HL-60 (cell line): ENCODE measurements at places on chromosomes 12 and 14.

DNA sequence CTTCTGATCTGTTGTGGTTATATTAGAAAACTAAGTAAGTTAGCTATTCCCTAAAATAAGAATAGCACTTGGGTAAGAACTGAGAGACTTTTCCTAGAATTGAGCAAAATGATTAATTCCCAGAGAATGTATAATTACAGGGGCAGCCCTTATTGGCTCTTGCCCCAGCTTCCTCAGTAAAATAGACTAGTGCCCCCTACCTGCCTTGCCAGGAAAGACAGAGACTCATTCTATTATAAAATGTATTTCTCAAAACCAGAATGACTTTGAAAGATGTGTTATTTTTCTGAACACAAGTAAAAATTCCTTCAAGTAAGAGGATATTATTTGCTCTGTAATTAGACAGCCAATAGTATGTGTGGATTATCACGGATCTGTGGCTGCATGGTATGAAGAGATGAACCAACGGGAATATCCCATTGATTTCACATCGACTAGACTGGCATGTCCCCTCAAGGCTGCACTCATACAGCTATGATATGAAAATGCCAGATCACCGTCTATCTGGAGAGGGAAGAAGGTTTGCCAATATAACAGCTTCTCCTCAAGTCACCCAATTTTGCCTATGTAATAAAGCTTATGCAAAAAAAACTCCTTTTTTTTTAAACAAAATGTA lies 7.4 kb upstream of the GLRX5 start:
- no peak for DNase-seq

- no peak for DNase-seq
These were observed 76.7 kb downstream of the GALNT8 start for GRCh38 chr12:4796694-4797482.

GRCh38 chr12:105449431-105449830 lies 118.9 kb downstream of the C12orf75 start:
- no peak for DNase-seq

DNA sequence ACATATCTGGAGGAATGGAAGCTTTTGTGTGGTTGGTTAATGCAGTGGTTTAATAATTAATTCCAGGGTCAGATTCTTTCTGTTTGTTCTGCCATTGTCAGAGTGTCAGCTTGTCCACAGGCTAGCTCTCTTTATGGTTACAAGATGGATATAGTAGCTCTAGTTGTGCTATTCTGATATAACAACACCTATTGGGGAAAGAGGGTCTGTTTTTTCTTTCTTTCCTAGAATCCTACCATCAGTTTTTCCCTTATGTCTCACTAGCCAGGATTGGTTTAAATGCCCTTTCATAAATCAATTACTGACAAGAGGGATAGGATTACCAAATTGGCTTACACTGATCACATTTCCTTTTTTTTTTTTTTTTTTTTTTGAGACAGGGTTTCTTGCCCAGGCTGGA lies 27.8 kb downstream of the CNOT2 start:
- no peak for DNase-seq

- no peak for DNase-seq
These were observed 79.6 kb downstream of the EXOC5 start for GRCh38 chr14:57189070-57189469.

GRCh38 chr14:96194657-96195431 lies 9.8 kb upstream of the BDKRB2 start:
- DNase-seq, result no peak

GRCh38 chr14:54472315-54472714 lies 16.5 kb downstream of the GMFB start:
- DNase-seq, result no peak

- no peak for DNase-seq
These were observed 19.5 kb upstream of the GAS2L3 start for GRCh38 chr12:100553936-100554335.

GRCh38 chr14:75871181-75871880 lies 110.5 kb downstream of the TGFB3 start:
- DNase-seq, result no peak

GRCh38 chr12:68853396-68854077 lies 45.6 kb downstream of the MDM2 start:
- no peak for DNase-seq

- DNase-seq, result peak; percentile 31
These were observed 55.6 kb downstream of the GTF2A1 start for GRCh38 chr14:81165188-81165587.

- DNase-seq, result peak; percentile 39
These were observed 30.5 kb upstream of the SLC15A5 start for GRCh38 chr12:16307856-16308475.

DNA sequence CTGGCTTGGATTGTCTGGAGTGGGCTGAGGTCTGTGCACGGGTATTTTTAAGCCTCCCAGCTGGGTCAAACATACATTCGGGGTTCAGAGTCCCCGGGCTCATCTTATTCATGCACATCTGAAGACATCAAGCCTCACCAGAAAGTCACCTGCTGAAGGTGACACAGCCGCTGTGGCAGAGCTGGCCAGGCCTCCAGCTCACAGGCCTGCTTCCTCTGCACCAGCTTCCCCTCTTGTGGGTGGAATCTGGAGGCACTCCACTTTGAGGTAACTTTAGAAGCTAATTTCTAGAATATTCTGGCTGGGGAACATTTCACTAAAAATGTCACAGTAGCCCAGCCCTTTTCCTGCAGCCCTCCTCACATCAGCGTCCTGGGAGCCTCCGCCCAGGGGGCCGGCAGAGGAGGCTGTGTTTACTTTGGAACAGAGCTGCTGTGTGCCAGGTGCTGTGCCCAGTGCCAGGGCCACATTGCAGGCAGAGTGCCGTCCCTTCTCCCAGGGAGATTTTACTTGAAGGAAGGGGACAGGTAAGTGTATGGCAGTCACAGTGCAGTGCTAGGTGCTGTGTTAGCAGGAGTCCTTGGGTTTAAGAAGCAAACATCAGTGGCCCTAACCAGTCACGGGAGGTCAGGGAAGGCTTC lies 62.2 kb downstream of the TSPAN11 start:
- no peak for DNase-seq

DNA sequence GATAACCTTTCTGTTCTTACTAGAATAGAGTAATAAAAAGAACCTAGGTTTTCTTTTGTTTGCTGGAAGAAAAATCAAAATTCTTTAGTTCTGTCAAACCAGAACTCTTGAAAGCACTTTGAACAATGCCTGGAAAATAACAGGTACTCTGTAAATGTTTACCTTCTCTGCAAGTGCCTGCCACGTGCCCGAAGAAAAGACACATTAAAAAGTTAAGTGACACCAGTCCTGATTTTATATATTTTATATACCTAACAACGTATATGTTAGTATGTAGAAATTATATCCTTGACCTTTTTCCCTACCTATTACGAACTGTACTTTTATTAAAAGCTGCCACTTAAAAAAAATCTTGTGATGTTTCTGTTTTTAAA lies 976 bp downstream of the THAP2 start:
- DNase-seq, result no peak

DNA sequence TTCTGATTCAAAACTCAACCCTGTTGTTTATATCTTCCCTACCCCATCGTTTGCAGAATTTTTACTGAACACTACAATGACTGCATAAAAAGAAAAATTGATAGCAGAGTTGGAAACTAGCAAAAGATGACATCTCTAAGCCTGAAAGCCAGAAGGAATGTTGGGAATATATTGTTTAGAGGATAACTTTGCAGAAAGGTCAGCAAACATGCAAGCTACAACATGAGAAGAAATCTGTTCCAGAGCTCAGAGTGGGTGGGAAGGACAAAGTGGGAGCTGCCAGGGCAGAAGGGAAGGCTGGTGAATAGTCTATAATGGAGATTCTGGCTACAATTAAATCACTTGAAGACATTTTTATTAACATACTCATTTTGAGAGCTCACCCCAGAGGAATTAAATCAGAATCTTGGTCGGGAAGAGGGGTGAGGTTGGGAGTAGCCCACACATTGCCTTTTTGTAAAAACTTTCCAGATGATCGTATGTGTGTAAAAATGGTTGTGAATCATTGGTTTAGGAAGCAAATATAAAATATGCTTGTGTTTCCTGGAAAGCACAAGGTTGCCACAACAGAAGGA lies 574.8 kb downstream of the FLRT2 start:
- DNase-seq, result no peak

GRCh38 chr12:66679461-66680084 lies 697 bp upstream of the GRIP1 start:
- DNase-seq, result no peak

DNA sequence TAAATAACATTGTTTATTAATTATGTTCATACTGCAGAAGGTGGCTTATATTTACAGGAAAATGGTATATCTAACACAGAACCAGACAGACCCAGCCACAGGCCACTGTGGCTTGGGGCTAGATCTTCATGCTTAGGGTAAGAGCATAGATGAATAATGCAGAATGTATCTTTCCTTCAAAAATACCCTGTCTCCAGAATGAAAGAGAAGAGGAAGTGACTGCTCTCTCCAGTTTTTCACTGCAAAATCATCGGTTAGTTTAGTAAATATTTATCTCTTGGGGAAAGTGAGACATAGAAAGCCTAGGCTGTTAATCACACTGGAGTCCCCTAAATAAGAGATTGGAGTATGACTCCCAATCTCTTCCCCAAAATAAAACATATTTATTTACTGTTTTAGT lies 453.7 kb downstream of the NAV3 start:
- DNase-seq, result no peak

- DNase-seq, result no peak
These were observed 2.8 kb upstream of the EML1 start for GRCh38 chr14:99790201-99790977.

DNA sequence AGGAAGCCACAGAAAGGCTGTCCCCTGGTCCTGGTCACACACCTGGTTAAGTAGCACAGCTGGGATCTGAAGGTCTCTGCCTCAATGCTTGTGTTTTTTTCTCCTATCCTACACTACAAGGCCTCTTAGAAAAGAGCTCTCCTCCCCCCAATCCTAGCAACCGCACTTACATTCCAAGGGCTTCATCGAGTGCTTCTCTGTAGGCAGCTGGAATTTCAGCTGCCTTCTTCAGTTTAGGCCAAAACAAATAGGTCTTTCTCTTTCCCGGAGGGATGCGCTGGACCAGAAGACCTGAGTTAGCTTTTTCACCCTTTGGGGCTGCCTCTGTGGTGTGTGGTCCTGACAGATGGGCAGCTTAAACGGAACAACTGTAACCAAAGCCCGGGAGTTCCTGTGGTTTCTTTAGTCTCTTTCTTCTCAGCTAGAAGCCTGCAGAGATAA lies 109.7 kb downstream of the GPATCH2L start:
- DNase-seq, result no peak

- no peak for DNase-seq
These were observed 176.7 kb upstream of the ATF7IP start for GRCh38 chr12:14188744-14189143.

DNA sequence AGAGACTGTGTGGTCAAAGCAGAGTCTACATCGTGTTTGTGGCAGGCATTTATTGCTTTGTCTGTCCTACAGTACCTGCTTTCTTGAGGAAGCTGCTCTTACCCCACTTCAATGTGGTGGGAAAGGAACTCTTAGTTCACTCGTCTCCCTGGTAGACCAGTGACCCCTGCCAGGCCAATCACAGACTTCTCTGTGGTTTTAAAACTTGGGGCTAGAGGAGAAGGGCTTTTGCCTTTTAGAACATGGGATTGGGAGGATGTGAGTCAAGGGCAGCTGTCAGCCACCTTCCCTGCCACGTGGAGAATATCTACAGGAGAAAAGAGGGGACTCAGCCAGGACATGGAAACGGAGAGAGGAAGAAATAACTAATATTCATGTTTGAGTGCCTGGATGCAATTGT lies 36.8 kb upstream of the TMED10 start:
- no peak for DNase-seq

GRCh38 chr12:2380946-2381345 lies 328.2 kb downstream of the CACNA1C start:
- DNase-seq, result no peak

- no peak for DNase-seq
These were observed 89.2 kb downstream of the BCL2L14 start for GRCh38 chr12:12159988-12160387.

- no peak for DNase-seq
These were observed 12.4 kb downstream of the TNS2 start for GRCh38 chr12:53062011-53062961.

- DNase-seq, result no peak
These were observed 39.8 kb downstream of the PPP1R12A start for GRCh38 chr12:79895071-79895470.

GRCh38 chr14:78486081-78486480 lies 315.9 kb downstream of the NRXN3 start:
- no peak for DNase-seq

DNA sequence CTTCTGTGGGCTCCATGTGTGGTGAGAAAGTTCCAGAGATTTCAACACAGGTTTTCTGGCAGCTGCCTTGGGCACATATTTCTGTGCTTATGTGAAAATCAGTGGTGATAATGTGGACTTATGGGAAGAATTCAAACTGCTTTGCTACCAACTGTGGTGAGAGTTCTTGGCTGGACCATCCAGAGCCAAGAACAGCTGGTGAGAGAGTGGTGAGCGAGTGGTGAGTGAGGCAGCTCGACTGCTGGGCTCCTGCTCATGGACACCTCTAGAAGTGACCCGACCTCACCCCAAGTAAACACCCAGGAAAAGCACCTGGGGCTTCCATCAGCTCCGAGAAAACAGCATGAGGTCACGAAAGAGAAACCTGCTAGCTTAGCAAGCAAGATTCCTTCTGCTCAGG lies 106.4 kb downstream of the PIWIL1 start:
- no peak for DNase-seq

GRCh38 chr12:91896286-91897024 lies 249.2 kb downstream of the BTG1 start:
- no peak for DNase-seq

GRCh38 chr12:108475396-108475795 lies 39.7 kb upstream of the FICD start:
- no peak for DNase-seq

DNA sequence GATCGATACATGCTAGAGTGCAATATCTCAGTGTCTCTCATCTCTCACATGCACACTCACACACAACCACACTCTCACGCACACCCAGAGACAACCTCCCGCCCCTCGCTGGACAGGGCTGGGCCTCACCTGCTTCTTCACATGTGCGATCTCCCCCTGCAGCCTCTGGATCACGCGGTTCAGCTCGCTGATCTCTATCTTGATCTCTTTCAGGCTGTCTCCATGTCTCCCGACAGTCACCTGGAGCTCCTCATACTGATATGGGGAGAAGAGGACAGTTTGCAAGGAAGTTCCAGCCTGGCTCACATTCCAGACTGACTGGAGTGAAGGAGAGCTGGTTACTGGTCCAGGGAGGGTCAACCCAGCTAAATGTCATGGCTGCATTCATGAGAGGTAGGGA lies 4.4 kb downstream of the KRT2 start:
- DNase-seq, result no peak

DNA sequence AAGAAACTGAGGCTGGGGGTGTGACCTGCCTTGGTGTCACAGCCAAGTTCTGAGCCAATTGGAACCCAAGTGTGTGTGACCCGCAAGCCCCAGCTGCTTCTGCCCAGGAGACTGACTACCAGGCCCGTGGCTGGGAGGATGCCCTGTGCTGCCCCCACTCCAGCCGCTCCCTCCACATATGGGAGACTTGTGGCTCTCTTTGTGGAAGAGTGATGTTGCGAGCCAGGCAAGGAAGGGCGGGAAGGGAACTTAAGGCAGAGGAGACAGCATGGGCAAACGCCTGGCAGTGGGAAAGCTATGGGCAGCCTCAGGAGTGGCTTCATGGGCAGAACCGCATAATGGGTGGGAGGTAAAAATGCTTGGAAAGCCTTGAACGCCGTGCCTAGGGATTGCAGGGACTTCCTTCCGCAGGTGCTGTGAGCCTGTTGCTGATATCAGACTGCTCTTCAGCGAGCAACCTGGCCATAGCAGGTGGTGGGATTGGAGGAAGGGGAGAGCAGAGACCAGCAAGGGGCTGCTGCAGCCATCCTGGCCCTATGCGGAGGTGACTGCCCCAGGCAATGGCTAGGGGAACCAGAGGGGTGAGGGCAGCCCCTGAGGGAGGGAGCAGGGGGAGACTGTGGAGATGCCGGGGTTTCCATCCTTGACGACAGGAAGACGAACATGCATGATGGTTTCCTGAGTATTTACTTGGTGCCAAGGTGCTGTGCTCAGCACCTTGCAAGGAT lies 115.7 kb downstream of the LGMN start:
- no peak for DNase-seq
